OCI-M1 (cell line): ENCODE measurements at places on chromosomes 6 and 20.

- DNase-seq: no peak
Measured at GRCh38 chr20:18986895-18987580, 173.5 kb downstream of the SCP2D1 start.

GRCh38 chr6:161833099-161833860 lies 559.4 kb upstream of the AGPAT4 start:
- no peak for DNase-seq

DNA sequence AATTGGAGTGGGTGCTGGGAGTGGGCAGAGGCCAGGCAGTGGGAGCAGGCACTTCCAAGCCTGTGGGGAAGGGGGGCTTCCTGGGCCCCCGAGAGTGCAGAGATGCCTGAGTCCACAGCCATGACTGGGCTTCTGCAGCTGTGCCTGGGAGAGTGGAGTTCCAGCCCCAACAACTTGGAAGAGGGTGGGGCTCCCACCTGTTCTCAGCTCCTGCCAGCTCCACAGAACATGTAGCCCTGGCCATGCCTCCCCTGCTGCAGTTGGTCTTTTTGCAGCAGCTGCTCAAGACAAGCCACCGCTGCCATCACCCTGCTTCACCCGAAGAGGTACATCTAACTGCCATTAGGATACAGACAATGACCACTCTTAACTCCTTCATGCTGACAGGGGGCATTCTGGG lies 1092.3 kb downstream of the KHDRBS2 start:
- DNase-seq: no peak

DNA sequence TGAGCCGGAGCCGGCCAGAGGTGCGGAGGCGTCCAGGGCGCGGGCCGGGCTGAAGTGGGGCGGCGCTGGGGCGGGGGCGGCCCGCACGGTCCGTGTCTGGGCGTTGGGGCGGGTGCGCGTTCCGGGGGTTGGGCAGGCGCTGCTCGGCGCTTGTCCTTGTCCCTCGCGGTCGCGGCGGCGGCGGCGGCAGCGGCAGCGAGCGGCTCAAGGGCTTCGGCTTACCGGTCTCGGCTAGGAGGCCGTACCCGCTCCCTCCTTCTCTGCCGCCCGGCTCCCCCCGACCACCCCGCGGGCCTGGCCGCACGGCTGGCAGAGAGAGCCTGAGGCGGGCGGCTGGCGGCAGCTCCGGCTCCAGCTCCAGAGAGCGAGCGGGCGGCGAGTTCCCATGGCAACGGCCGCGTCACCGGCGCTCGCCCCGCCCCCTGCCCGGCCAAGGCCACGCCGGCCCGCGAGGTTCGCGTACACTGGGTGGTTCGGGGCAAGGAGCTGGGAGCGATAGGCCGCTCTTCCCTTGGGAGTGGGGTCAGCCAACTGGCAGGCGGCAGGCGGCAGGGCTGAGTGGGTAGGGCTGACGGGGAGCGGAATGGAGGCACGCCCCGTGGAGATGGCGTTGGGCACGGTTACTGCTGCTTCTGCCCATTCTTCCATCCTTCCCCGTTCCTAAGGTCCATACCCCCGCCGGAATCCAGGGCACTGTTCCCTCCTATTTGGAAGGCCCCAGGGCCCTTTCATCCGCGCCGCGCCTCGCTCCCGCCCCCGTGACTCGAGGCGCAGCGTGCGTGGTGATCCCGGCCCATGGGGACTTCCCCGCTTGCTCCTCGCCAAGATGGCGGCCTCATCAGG lies at the start of gene LRRC73:
Gene LRRC73 (minus strand): TSS at position 363 of the 843 bp plus-strand sequence. CDS start 561 bp downstream, outside the sequence.
- DNase-seq: peak; percentile 88

- DNase-seq: no peak
Measured at GRCh38 chr6:113141901-113142300, 715.2 kb upstream of the MARCKS start.

DNA sequence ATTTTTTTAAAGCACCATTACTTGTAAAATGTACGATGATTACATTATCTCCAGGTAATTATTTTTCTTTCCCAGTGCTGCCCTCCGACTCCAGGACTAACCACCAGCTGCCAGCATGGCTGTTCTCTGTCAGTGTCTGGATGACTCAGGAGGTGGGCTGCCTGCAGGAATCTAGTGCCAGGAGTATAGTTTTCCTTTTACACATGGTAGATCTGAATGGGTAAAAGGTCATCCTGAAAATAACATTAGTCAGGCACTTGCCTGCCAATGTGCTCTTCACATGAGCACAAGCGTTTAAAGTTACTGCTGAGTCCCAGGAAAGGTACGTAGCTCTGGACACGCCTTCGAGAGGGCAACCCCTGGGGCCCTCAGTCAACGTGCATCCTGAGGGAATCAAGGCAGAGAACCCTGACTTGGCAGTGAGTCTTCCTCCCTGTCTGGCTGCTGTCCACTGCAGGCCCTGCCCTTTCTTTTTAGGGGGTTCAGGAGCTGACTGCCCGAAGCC lies 2.4 kb downstream of the DYNLT1 start:
- DNase-seq: no peak

DNA sequence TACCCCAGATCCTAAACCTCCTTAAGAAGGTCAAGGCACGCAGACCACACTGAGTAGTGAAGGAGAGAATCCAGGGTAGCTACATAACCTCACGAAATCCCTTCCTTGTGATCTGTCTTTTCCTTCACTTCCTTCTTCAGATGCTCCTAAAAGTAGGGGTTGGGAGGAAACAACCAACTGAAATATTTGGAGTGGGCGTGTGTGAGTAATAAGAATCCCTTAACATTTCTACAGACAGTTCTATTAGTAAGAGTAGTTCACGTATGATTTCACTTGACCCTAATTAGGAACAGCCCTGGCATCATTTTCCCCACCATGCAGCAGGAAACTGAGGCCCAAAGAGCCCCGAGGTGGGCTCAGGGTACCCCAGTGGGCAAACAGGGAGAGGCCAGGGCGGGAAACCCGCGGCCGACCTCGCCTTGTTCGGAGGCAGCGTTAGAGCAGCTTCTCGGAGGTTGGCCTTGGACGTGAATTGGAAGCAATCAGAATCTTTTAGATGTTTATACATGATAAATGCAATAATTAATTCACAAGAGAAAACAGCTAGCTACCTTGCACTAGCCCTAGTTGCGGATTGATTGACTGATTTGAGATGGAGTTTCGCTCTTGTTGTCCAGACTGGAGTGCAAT lies 859 bp upstream of the RAE1 start:
- no peak for DNase-seq

DNA sequence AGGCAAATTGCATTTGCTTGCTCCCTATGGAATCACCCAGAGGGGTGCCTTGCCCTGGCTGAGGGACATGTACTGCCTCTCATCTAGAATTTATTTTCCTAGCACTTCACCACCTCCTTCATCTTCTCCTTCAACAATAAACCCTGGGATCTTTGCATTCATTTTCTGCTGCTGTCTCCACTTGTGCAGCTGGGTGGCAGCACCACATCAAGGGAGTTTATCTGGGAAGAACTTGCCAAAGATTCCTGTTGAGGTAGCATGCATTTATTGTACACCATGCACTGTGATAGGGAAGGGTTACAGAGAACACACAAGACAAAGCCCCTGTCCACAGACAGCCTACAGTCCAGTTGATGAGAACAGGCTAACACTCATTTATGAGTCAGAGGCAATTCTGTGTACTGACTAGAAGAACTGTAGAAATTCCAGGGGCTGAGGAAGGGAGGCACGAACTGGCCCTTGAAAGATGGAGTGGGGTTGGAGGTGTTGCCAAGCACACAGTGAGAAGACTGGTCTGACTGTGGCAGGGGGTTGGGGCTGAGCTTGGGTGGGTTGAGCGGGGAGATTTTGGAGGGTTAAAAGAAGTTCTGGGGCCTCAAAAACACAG lies 17.5 kb downstream of the C20orf173 start:
- DNase-seq: peak; percentile 51

- no peak for DNase-seq
Measured at GRCh38 chr6:44202972-44203750, 13.6 kb upstream of the MYMX start.

- DNase-seq: peak; percentile 88
Measured at GRCh38 chr20:49541733-49542513, 26.0 kb downstream of the PTGIS start.

DNA sequence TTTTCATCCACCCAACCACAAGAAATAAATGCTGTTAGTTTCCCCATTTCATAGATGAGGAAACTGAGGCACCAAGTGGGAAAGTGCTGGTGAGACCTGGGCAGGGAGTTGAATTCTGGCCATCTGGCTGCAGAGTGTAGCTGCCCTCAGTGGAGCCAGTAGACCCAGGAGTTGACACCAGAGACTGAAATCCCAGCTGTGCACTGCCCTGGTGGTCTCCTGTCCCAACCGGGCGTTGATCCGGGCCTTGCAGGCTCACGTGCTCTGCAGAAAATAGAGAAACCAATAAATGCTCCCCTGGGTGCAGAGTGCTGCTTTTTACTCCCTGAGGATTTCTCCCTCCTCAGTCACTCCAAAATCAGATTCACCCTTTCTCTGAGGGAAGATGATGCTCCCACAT lies 18.4 kb downstream of the HLA-F start:
- no peak for DNase-seq

DNA sequence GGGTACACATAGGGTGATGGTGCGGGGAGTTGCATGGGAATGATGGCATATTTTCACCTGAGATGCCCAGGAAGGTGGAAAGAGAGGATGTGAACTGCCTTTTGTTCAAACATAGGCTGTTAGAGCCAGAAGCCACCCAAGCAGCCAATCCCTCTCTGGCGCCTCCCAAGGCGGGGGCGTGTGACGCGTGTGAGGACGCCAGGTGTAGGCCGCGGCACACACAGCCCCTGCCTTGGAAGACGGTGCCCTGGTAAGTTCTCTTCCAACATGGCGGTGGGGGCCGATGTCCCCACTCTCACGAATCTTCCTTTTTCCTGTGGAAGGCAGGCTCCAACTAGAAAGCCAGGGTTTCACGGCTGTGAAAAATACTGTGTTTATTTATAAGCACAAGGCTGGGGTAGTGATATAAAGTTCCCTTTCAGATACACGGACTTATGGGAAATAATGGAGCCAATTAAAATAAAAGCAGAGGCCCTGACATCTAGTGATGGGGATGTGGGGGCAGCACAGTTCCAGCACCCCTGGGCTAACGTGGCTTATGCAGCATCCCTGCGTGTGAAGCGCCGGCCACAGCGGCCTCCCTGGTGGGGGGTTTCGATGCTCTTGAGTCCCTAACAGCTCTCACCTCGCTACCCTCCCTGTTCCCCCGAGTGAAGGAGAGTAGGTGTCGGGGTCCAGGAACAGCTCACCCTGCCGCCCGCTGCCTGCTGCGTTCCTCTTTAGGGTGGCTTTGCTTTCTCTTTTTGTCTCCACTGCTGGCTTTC lies 28.3 kb downstream of the CDH4 start:
- DNase-seq: no peak

DNA sequence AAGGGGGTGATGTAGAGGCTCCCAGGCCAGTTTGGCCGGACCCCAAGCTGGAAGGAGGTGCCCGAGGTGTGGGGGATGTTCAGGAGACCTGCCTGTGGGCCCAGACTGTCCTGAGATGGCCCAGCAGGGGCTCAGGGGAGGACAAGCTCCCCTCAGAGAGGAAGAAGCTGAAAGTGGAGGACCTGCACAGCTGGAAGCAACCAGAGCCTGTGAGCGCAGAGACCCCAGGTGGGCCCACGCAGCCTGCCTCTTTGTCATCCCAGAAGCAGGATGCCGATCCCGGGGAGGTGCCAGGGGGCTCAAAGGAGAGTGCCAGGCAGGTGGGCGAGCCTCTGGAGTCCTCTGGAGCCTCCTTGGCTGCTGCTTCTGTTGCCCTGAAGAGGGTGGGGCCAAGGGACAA lies 29.7 kb downstream of the ZNF831 start:
- no peak for DNase-seq

- DNase-seq: no peak
Measured at GRCh38 chr6:168022488-168023321, 25.2 kb downstream of the KIF25 start.

DNA sequence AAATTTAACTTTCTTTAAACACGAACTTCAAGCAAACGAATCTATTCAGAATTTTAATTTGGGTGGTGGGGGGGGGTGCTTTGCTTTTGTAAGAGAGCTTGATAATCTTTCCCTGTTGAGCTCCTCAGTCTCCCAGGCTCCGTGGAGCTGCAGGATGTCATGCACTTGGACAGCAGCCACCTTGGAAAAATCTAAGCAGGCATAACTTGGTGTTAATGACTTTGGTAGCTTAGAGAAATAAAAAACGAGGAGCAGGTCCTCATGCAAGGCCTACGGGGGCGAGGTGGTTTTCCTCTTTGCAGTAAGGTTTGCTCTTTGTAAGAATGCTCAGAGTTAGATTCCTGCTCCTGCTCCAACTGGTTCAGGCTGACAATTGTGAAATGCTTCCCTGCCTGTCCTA lies 102.3 kb downstream of the EDN1 start:
- DNase-seq: no peak

DNA sequence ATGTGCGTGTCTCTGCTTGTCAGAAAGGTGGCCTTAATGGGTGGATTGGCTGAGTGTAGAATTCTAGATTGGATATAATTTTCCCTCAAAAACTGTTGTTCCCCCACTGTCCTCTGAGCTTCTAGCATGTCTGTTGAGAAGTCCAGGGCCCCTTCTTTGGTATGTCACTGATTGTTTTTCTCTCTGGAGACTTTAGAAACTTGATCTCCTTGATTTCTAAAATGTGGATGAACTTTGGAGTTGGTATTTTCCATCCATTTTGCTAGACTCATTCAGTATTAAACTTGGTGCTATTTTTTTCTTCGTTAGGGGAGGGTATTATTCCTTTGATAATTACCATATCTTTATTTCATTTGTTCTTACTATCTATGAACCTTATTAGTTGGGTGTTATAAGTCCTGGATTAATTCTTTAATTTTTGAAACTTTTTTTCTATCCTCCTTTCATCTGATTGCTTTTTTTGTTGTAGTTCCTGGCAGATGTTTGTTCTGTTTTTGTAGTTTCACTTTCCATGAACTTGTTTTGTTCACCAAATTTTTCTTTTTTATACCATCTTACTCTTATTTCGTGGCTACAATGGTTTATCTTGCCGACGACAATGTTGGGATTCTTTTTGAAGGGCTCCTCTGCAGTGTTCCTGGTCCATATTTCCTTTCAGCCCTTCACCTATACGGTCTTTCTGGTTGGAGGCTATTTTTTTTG lies 68.4 kb downstream of the ARID1B start:
- no peak for DNase-seq
